ENCODE measurements at places on chromosomes 13 and 19. TPM values are rescaled to one million over a fixed set of nuclear protein-coding genes. Genes with fewer than 3 reads are reported as not detected.

DNA sequence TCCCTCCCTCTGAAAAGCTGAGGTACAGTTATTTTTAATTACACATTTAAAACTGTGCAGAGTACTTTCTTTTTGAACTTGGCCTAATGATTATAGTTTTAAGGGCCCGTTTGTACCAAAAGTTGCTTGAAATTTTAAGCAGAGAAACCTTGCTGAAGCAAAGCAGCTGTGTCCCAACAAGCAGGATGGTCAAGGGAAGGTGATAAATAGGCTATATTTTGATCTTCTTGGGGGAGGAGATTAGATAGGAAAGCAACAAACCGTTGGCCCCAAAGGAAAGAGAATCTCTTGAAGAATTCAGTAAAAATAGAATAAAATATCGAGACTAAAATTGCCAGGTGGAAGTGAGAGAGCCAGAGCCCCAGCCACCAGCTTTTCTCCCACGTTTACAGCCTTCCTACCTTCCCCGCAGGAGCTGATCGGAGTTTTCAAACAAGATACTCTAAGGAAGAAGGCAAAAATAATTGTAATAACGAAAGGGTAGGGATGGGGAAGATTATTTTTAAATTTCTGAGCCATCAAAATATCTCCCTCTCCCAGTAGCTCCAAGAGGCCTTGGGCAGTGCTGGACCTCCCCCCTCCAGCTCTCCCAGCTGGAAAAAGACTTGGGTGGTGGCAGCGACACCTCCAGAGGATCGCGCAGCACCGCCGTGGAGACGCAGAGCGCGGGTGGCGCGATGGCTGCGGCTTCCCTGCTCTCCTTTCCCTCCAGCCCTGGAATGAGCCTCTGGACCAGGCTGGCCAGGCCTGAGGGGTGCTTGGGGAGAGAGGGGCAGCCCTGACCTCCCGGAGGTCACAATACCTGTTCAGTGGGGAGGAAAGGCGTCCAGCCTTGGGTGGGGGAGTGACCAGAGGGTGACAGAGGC, 5.8 kb downstream of the ZIC2 start:
- no peak for DNase-seq

DNA sequence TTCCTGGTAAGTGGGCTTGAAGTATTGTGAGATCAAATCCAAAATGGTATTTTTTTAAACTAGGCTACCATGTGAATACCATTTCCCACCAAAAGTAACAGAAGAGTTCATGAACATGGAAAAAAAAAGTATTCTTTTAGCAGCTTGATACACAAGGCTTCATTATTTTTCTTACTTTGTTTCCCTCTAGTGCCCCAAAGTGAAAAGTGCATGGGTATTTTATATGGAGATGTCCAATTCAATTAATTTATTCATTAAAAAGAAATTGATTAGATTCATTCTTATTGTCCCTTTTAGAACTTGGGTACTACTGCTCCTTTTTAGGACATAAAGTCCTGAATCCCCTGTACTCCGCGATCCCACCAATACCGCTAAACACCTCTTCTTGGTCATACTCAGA, 28.6 kb upstream of the SCEL start:
- DNase-seq = no peak

DNA sequence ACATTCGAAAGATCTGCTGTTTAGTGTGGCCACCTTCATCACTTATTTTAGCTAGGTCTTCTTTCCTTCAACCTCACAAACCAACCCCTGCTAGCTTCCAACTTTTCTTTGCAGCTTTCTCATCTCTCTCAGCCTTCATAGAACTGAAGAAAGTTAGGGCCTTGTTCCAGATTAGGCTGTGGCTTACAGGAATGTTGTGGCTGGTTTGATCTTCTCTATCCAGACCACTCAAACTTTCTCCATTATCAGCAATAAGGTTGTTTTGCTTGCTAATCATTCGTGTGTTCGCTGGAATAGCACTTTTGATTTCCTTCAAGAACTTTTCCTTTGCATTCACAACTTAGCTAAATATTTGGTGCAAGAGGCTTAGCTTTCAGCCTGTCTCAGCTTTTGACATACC, 44.7 kb downstream of the CARS2 start:
- no peak for DNase-seq

GRCh38 chr13:27006519-27007161, 165.0 kb downstream of the USP12 start:
- DNase-seq = peak; percentile 66

DNA sequence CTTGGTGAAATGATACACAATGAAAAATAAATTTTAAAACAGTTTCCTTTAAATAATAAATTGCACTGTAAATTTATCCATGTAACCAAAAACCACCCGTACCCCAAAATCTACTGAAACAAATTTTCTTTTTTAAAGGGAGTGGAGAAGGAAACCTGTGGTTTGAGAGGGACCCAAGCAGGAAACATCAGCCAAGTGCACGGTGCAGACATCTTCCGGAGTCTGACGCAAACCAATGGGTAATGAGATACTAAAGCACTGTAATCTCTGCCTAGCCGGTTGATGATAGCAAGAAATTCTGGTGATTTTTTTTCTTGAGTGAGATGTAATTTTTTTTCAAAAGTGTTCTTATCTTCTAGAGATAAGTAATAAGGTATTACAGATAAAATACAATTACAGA, 115.4 kb downstream of the ABCC4 start:
- DNase-seq = no peak

- no peak for DNase-seq
Observed at GRCh38 chr19:17519967-17520366, 8.5 kb downstream of the PGLS start.

DNA sequence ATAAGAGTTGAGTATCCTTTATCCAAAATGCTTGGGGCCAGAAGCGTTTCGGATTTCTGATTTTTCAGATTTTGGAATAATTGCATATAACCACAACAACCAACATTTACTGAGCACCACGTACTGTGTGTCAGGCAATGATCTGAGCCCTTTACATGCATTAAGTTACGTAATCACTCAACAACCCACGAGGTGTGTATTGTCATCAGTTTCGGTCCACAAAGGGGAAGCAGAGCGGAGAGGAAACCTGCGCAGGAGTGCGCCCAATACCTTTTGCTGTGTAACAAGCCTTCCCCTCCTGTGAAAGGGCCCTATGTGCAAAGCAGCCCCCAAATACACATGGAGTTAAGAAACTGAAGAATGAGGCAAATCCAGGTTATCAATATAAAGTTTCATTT, 20.7 kb upstream of the NLRP12 start:
- DNase-seq = no peak

GRCh38 chr19:29812080-29812880, 489 bp downstream of the CCNE1 start:
- peak; percentile 46 for DNase-seq

DNA sequence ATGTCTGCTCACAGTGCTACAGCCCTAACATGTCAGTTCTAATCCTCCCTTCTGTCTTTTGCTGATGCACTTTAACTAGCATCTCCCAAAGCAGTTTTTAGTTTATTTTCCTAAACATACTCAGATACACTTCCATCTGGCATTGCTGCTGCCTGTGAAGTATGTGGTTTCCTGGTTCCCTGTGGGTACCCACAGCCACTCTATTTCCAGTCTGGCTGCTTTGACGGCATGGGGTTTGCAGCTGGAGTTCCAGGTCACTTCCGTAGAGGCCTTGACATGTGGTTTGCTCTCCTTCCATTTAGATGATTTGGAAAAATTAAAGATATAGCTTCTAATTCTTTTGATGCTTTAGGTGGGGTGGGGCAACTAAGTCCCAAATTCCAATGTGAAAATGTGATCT, 375.5 kb downstream of the PCDH20 start:
- no peak for DNase-seq

GRCh38 chr13:78298657-78299056, 304.7 kb downstream of the POU4F1 start:
- no peak for DNase-seq

GRCh38 chr13:42007844-42008243, 40.6 kb upstream of the DGKH start:
- DNase-seq = no peak

- peak; percentile 30 for DNase-seq
Observed at GRCh38 chr13:32811297-32811800, 204.9 kb upstream of the KL start.

DNA sequence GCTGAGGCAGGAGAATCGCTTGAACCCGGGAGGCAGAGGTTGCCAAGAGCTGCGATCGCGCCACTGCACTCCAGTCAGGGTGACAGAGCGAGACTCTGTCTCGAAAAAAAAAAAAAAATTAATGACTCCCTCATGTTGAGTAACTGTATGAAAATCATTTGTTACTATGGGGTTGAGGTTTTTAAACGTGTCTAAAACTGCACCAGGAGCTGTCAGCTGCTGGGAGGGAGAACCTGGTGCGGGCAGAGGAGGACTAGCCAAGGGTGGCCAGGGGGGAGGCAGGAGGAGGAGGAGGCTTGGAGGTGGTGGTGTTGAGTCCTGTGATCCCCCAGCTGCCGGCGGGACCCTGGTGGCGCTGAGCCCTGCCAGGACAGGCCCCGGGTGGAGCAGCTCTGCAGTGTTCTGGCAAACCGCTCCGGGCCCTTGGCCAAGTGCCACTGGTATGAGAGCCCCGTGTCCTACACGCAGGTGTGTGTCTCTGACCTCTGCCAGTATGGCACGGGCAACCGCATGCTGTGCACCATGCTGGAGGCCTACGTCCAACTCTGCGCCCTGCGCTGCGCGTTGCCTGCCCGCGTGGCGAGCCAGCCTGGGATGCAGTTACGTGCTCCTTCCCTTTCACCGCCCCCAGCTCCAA, 17.1 kb upstream of the FXYD3 start:
- no peak for DNase-seq

GRCh38 chr13:111143865-111144540, 28.9 kb downstream of the ARHGEF7 start:
- no peak for DNase-seq

DNA sequence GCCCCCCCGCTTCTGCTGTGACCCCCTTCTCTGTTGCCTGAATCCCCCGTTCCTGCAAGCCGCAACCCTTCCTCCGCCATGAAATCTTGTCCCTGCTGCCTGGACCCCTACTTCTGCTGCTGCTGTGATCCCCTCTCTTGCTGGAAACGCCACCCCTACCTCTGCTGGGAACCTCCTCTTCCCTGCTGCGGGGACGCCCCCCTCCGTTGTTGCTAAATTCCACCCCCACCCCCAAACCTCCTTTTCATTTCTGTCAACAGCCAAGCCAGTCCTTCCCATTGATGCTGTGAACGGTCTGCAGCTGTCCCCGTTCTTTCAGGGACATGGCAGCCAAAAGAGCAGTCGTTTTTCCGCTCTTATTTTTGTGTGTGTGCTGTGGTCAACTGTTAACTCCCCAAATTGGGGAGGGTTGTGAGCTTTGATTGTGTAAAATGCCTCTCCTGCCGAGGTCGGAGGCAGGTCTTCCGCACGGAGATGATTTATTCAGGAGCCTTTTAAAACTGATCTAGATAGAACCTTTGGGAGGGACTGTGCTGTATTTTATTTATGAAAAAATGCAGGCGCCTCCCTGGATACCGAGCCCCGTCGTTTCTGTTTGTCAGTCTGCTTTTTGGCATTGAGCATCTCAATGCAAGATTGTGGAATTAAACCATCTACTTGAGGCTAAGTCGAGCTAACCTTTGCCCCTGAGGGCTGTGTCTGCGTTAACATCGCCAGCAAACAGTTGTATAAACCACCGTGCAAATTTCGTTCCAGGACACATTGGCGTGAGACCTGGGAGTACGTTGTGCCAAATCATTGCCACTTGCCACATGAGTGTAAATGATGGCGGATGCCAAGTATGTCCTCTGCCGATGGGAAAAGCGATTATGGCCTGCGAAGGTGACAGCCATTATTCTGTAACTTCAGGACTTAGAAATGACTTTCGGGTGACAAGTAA, 27.9 kb upstream of the NDUFS7 start:
- DNase-seq = peak; percentile 41

- DNase-seq = no peak
Observed at GRCh38 chr13:99572131-99572530, 70.9 kb downstream of the TM9SF2 start.

Gene CD209
- 2.6 TPM for total RNA-seq

Gene KASH5
- total RNA-seq = not detected

Gene CEACAM16
- 0.45 TPM for total RNA-seq

Gene IZUMO2
- total RNA-seq = not detected

Gene ELSPBP1
- not detected for total RNA-seq

Gene OR7D2
- not detected for total RNA-seq

Gene ADGRE1
- 0.24 TPM for total RNA-seq

Gene COX6B1
- total RNA-seq = 725 TPM

Gene BIVM
- total RNA-seq = 15.1 TPM

Gene PGLYRP2
- total RNA-seq = not detected

Gene UCHL3
- total RNA-seq = 43.6 TPM

Measured in left colon (tissue), 2 donors.